ENCODE measurements at places on chromosomes 7 and 10.

DNA sequence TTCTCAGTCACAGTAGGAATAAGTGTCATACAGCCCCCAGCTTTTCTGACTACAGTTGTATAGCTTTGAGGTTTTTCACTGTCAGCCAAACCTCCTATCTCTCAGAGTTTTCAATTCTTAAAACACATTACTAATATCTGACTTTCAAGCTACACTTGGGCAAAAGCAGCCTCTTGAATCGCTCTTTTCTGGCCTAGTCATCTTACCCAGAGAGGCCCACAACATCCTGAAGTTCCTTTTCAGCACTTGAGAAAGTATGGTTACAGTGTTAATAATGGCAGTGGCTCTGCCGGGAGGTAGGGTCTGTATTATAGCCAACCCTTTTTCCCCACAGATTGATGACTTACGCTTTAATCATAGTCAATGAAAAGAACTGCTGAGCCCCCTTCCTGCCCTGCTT lies 181.0 kb downstream of the LRRC4 start:
- no peak for DNase-seq

DNA sequence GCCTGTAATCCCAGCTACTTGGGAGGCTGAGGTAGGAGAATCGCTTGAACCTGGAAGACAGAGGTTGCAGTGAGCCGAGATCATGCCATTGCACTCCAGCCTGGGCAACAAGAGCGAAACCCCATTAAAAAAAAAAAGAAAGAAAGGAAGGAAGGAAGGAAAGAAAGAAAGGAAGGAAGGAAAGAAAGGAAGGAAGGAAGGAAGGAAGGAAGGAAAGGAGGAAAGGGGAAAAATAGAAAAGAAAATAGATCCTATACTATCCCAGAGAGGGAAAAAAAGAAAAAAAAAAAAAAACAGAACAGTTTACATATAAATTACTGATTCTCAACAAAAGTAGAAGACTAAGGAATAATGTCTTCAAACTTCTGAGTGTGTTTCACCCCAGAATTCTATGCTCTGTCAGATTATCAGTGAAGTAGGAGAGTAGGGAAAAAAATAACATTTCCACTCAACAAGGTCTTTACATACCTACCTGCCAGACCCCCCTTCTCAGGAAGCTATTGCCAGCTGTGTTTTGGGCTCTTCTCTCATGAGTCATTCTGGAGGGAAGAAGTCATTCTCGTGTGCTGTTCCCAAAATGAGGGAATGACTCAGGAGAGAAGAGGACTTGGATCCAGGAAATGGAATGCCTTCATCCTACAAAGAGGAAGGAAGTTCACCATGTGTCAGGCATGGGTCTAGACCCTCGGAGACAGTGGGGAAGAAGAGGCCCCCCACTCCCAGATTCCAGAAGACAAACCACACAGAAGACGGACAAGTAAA lies 20.9 kb downstream of the RGS10 start:
- no peak for DNase-seq

DNA sequence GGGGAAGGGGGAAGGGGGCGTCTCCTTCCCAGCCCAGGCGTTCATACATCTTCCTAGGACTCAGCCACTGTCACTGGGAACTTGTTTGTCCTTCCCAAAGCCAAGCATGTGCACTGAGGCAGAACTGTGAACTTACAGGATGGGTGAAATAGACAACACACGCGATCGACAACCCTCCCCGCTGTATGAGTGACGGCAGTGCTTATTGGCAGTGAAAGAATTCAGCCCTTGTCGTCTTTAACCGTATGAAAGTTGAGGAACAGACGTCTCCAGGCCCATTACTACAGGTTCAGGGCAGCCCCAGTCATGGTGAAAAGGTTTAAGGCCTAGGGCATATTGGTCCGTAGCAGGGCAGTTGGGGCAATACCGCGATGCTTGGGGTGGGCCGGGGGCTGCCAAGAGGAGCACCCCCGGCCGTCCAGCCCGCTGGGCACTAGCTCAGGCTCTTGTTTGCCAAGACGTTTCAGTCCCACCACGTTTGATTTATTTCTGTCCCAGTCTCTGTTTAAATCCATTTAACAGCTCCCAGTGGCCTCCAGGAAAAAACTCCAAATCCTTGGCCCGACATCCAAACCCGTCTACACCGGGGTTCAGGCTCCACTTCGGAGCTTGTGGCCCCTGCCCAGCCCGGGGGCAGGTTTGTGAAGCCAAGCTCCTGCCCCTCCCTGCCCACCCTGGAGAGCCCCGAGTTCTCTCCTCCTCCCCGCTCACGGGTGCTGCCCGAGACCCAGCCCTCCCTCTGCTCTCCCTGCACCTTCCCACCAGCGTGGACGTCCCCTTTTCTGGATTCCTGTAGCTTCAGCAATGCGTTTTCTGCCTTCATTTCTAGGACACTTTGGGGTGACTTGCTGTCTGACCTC lies 159.8 kb downstream of the DNAJB6 start:
- DNase-seq: no peak

DNA sequence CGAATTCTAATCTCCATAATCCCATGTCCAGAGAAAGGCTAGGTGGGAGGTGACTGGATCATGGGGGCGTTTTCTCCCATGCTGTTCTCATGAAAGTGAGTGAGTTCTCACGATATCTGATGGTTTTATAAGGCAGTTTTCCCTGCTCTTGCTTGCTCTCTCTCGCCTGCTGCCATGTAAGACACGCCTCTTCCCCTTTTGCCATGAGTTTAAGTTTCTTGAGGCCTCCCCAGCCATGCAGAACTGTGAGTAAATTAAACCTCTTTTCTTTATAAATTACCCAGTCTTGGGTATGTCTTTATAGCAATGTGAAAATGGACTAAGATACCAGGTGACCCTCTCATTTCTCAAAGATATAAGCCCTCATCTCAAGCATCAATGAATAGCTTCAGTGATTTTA lies 1.1 kb upstream of the ACTA2 start:
- DNase-seq: no peak

DNA sequence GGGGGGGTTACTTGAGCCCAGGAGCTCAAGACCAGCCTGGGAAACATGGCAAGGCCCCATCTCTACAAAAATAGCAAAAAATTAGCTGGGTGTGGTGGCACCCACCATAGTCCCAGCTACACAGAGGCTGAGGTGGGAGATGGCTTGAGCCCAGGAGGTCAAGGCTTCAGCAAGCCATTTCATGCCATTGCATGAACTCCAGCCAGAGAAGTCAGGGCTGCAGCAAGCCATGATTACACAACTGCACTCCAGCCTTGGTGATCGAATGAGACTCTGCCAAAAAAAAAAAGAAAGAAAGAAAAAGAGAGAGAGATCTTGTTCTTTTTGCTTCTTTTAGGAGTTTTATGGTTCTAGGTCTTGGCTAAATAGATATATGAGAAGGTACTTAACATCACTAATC lies 200.2 kb upstream of the PHYHIPL start:
- no peak for DNase-seq

- DNase-seq: peak; percentile 61
Observed at GRCh38 chr10:51658000-51658399, 41.4 kb downstream of the CSTF2T start.

DNA sequence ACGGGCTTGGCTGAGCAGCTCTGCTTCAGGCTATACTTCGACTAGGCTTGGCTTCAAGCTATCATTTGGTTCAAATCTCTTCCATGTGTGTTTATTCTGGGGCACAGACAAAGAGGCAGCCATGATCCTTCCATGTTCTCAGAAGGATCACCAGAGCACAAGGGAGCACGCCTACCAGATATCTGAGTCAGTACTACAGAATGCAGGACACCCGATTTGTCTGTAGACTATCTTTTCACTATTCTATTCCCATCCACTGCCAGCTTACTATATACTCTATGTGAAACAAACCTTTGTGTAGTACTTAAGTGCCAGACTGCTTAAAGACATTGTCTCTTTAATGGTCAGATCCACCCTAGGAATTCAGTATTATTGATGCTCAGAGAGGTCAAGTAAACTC lies 35.1 kb downstream of the CH25H start:
- DNase-seq: no peak

GRCh38 chr7:93117327-93117726 lies 452 bp downstream of the SAMD9 start:
- DNase-seq: peak; percentile 16

DNA sequence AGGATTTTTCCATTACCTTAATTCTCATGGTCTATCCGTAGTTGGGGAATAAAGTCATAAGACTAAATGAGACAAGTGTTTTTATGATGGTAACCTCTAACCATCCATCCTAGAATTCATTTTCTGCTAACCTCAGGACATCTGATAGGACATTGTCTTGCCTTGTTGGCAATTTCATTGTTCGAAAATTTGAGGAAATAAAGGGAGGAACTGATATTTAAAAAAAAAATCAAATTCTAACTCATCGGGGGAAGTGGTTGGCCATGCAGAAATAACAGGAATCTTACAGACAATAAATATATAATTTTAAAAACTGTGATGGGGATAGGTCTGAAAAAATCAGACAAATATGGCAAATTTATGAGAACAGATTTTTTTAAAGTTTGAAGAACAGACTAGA lies 21.7 kb upstream of the RHOBTB1 start:
- DNase-seq: no peak

GRCh38 chr7:86282014-86282682 lies 361.6 kb upstream of the GRM3 start:
- DNase-seq: no peak

- DNase-seq: no peak
Observed at GRCh38 chr7:151816562-151817314, 60.2 kb downstream of the PRKAG2 start.

- no peak for DNase-seq
Observed at GRCh38 chr7:25206765-25207164, 21.5 kb downstream of the NPVF start.

DNA sequence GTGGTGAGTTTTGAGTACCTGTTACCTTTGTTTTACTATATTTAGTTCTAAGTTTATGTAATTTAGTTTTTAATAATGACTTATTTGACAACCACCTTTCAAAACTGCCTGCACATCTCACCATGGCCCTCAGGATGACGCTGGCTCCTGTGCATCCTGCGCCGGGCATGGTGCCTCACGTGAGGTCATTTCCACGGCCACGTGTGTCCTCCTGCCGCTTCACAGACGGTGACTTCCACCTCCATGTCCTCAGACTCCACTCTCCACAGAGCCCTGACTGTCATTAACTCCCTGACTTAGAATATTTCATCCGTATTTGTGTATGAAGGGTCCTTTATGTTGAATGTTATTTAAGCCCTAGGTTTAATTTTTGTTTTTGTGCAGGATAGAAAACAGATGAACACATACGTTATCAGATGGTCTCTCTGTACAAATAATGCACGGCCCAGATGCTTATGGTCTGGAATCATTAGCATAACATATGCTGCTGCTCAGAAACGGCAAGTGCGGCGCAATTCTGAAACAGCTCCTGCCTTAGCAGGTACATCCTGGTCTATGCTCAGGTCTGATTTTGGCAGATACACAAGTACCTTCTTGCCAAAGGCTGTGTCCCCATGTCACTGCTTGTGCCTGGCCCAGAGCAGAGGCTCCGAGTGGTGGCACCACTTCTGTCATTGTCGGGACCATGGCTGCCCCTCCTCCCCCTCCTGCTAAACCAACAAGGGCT lies 155.8 kb downstream of the WDR37 start:
- no peak for DNase-seq

DNA sequence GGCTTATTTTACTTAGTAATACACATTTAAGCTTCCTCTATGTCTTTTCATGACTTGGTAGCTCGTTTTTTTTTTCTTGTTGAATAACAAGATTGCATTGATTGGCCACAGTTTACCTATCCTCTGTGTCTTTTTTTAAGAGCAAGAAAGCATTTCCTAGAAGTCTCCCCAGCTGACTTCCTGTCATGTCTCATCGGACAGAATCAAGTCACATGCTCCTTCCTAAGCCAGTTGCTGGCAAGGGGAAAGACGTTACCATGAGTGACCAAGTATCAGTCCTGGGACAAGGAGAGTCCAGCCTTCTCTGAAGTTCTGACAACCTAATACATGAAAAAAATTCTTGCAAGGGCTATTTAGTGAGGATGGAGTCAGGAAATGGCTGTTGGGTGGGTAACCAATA lies 24.9 kb upstream of the SFRP5 start:
- no peak for DNase-seq

DNA sequence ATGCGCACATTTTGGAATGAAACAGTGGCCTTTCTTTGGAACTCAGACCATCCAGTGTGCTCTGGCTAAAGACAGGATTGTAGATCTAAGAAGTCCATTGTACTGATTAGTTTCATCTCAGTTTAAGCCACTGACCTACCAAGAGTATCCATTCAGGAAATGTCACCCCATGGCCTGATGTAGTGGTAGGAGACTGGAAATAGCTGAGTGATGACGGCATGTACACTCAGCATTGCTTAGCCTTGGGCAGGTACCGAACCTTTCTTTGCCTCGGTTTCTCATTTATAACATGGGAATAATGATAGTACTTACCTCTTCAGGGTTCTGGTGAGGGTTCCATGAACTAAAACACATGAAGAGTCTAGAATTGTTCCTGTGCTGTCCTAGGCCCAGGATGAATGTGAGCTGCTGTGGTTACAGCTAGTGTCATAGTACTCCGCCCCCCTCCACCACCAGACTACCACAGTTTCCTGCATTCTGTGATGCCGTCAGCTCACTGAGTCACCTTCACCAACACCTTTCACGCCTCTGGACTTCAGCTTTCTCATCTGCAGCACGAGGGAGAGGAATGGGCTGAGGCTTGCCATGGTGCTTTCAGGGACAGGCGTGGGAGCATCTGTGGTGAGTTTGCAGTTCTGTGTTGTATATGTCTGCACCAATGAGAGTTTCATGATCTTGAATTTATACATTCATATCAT lies 484.0 kb upstream of the GALNT17 start:
- DNase-seq: no peak

DNA sequence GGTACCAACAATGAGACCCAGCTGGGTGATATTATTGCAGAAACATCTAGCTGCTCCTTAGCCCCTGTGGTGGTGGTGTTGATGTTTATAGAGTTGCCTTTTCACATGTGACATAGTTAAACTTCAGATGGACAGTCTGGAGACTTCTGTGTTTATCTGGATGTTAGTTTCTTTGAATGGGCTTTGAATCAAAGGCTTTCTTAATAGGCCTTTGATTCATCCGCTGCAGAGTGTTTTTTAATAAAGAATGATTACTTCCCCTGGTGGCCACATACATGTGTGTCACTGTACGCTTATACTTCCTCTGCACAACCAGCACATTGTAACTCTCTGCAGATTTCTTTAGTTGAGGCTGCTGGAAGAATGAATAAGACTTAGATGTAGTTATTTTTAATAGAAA lies 221.0 kb downstream of the DYNC1I1 start:
- no peak for DNase-seq

GRCh38 chr10:71766717-71767419 lies 6.5 kb downstream of the VSIR start:
- DNase-seq: peak; percentile 84

DNA sequence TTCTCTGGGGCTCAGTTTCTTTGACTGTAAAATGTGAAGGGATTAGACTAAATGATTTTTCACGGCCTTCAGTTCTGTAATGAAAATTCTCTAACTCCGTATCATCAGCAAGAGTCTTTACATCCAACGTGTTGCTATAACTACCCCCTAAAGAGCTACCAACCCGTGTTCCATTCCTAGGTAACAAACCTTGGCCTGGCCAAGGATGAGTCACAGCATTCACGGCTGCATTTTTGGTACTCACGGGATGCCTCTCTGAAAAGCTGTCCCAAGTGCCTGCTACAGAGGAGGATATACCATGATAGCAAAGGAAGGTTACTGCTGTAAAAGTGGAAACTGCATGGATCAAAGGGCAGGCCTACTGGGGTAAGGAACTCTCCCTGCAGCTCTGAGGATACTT lies 5.9 kb downstream of the LRRC4 start:
- DNase-seq: no peak

GRCh38 chr7:106417273-106417902 lies 132.6 kb upstream of the NAMPT start:
- no peak for DNase-seq

GRCh38 chr7:52928591-52928990 lies 106.8 kb upstream of the POM121L12 start:
- DNase-seq: no peak

- peak; percentile 17 for DNase-seq
Observed at GRCh38 chr7:106216923-106217542, 67.8 kb downstream of the NAMPT start.
